ENCODE measurements at places on chromosomes 12 and 14. TPM values are rescaled to one million over a fixed set of nuclear protein-coding genes. Genes with fewer than 3 reads are reported as not detected.

- DNase-seq, result no peak
Measured at GRCh38 chr14:99418242-99418641, 62.4 kb downstream of the SETD3 start.

- no peak for DNase-seq
Measured at GRCh38 chr12:99284161-99284560, 363.4 kb upstream of the GARIN6 start.

GRCh38 chr12:123160801-123161487 lies 10.1 kb upstream of the PITPNM2 start:
- DNase-seq, result no peak

- DNase-seq, result peak; percentile 28
Measured at GRCh38 chr14:93160353-93160801, 24.3 kb downstream of the MOAP1 start.

DNA sequence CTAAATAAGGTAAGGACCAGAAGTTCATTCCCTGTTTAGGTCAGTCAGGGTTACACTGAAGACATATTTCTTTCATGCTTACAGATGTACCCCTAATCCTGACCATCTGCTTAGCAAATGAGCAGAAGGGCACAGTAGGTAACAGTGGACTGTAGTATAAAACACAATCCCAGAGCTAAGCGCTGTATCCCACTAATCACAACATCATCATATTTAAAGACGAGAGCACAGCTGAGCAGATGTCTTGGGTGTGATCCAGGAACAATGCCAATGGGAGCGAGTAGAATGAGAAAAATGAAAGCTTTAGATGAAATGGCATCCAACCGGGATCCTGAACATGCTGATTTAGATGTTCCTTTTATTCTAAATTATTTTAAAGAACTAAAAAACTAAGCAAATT lies 213.4 kb downstream of the CCER1 start:
- DNase-seq, result no peak

DNA sequence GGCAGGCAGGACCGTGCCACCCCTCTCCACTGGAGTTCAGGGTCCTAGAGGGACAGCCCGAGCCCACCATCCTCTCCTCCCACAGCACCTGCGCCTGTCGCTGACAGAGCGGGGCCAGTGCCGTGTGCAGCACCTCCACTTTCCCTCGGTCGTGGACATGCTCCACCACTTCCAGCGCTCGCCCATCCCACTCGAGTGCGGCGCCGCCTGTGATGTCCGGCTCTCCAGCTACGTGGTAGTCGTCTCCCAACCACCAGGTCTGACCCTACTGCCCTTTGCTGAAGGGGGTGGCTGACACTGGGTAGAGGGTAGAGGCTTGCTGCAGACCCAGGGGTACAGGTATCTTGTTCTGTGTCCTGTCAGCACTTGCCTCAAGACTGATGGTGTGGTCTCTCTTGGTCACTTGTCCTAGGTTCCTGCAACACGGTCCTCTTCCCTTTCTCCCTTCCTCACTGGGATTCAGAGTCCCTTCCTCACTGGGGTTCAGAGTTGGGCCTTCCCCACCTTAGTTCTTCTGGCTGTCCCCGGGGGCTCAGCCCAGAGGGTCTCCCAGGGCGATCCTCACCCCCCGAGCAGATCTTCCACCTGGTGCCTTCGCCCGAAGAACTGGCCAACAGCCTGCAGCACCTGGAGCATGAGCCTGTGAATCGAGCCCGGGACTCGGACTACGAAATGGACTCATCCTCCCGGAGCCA lies 42.0 kb downstream of the SH2B3 start:
- DNase-seq, result peak; percentile 14

DNA sequence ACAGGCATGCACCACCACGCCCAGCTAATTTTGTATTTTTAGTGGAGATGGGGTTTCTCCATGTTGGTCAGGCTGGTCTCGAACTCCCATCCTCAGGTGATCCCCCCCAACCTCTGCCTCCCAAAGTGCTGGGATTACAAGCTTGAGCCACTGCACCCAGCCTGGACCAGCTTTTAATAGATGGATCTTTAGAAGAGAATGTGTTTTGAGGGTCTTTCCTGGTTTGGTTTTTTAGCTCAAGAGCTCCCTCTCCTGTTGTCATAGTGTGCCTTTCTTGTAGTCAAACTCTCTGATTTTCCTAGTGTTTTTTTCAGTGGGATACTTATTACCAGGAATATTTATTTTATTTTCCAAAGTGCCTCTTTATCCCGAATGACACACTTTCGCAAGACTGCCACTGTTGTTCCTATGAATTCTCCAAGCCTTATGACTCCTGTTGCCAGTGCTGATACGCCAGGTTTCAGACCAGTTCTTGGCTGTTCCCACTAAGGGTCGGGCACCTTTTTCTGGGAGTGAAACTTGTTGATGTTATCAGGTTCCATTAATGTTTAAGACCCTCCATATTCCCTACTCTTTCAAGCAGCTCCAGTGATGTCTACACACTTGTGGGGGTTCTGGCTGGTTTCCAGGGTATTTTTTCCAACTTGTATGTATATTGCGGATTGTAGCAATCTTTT lies 31.5 kb upstream of the LIMA1 start:
- DNase-seq, result no peak

GRCh38 chr12:110865521-110865920 lies 18.7 kb downstream of the CCDC63 start:
- no peak for DNase-seq

GRCh38 chr12:119409043-119409442 lies 74.5 kb downstream of the CCDC60 start:
- DNase-seq, result no peak

GRCh38 chr14:90721619-90722305 lies 94.5 kb downstream of the TTC7B start:
- DNase-seq, result no peak

DNA sequence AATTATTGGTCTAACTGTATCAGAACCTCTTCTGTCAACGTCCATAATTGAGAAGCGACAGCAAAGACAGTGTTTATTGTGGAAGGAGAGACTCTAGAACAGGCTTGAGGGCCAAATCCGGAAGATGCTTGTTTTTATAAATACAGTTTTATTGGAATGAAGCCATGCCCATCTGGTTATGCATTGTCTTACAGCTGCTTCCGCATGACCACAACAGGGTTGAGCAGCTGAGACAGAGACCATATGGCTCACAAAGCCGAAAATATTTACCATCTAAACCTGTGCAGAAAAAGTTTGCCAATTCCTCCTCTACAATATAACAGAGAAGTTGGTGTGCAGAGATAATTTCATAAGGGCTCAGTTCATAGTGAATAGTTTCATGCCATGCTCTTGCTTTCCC lies 24.5 kb downstream of the PRKAB1 start:
- DNase-seq, result no peak

- no peak for DNase-seq
Measured at GRCh38 chr14:73358187-73358586, 100.2 kb downstream of the NUMB start.

DNA sequence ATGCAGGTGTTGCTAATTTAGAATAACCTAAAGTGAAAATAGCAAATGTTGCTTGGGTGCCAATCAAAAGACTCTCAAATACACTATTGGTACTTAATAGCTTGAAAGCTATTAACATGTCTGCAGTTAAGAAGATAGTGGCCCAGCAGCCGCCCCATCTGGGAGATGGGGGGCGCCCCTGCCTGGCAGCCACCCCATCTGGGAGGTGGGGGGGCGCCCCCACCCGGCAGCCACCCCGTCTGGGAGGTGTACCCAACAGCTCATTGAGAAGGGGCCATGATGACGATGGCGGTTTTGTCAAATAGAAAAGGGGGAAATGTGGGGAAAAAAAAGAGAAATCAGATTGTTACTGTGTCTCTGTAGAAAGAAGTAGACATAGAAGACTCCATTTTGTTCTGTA lies 923.1 kb upstream of the MDGA2 start:
- no peak for DNase-seq

- DNase-seq, result no peak
Measured at GRCh38 chr14:58565832-58566231, 71.9 kb upstream of the DACT1 start.

DNA sequence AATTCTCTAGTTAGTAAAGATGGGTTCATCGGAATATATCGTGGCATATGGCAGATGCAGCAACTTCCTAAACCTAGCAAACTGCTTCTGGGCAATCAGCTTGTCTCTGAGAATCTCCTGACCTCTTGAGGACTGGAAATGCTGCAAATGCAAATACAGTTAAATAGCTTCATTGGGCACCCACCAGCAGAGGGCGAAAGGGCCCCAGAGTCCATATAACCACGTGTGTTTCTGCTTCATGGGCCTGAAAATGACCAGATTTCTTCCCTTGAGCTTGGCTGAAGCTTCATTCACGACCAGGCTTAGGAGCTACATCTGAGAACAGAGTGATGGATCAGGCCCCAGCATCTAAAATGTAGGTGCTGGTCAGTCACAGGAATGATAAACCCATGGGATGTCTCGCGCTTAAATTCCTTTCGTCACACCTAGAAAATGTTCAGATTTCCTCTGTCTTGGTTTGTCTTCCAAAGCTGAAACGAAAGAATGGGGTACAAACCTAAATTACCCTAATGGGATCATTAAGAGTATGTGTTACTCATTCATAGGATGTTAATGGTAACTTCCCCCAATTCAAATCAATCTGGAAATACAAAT lies 1482.5 kb upstream of the TMEM132C start:
- DNase-seq, result peak; percentile 38

DNA sequence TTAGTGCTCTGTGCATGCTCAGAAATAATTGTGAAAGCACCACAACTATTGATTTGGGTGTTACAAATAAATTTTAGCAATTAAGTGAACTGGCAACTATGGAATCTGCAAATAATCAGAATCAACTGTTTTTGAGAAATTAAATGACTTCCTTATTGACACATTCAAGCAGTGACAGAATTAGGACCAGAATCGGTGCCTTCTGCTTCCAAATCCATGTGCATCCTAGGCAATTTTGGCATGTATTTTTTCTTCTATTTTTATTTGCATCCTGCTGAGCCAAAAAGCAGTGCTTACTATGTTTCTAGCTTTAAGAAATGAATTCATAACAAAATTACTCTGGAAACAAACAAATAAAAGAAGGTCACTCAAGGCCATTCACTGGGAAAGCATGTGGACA lies 408.2 kb downstream of the GXYLT1 start:
- no peak for DNase-seq

GRCh38 chr14:71060825-71061455 lies 153.7 kb downstream of the PCNX1 start:
- no peak for DNase-seq

- peak; percentile 61 for DNase-seq
Measured at GRCh38 chr14:24692382-24693352, 58.7 kb upstream of the GZMB start.

DNA sequence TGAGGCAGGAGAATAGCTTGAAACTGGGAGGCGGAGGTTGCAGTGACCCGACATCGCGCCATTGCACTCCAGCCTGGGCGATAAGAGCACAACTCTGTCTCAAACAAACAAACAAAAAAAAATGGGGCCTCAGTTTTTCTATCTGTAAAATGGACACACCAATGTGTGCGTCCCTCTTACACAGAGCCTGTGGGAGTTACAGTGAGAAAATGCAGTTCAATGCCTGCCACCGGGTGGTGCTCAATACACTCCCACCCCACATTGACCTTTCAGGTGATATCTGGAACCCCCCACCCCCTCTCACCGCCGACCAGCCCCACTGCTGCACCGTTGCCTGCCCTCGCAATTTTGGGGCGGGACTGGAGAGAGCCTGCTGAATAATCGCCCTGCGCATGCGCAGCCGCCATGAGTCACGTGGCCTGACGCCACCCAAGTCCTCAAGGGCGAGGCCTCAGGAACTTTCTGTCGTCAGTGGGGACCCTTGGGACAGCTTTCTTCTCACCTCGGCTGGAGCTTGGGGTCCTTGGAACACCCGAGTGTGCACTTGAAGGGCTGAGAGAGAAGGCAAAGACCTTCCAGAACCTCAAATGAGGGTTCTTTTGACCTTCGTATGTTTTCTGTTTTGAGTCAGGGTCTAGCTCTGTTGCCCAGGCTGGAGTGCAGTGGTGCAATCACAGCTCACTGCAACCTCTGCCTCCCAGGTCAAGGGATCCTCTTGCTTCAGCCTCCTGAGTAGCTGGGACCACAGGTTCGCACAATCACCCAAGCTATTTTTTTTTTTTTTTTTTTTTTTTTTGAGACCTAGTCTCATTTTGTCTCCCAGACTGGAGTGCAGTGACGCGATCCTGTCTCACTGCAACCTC lies 14.6 kb upstream of the CABP1 start:
- no peak for DNase-seq

GRCh38 chr14:84610086-84610485 lies 919.9 kb upstream of the FLRT2 start:
- no peak for DNase-seq

GRCh38 chr12:116136340-116136739 lies 141.2 kb downstream of the MED13L start:
- no peak for DNase-seq

DNA sequence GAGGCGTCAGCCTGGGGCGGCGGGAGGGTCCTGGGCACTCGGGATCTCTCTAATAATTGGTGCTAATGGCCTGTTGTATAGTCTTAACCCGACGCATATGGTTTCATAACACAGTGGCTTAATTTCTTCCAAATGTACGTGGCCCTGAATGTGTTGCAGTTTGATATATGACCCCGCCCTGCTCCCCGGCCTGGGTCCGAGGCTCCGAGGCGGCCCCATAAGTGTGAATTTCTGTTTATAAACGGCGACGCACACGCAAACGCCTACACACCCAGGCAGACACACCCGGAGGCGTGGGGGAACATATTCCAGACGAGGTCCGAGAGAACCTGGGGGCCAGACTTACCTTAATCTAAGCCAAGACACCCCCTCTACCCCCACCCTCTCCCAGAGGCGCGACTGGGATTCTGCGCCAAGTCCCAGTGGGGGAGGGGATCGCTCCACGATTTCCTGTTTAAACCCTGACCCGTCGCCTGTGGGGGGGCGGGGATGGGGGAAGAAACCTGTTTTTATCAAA lies 9.7 kb upstream of the HOXC6 start:
- no peak for DNase-seq

GRCh38 chr12:40011775-40012129 lies 94.1 kb downstream of the SLC2A13 start:
- DNase-seq, result no peak

GRCh38 chr14:76917745-76918255 lies 91.6 kb downstream of the LRRC74A start:
- DNase-seq, result no peak

GRCh38 chr14:22808388-22809209 lies 6.6 kb downstream of the SLC7A7 start:
- no peak for DNase-seq

- no peak for DNase-seq
Measured at GRCh38 chr12:101931498-101932326, 54.3 kb downstream of the DRAM1 start.

GRCh38 chr14:51776102-51776894 lies 84.1 kb upstream of the GNG2 start:
- peak; percentile 32 for DNase-seq

- no peak for DNase-seq
Measured at GRCh38 chr12:43306066-43306465, 245.9 kb downstream of the ADAMTS20 start.

GRCh38 chr14:103002578-103003350 lies 54.6 kb downstream of the CDC42BPB start:
- no peak for DNase-seq

Gene SLC17A8
- not detected for total RNA-seq

Gene TAS2R14
- total RNA-seq, result 1.2 TPM

Gene ART4
- total RNA-seq, result not detected

Gene P2RX7
- total RNA-seq, result 49.1 TPM

Gene TDRD9
- total RNA-seq, result 0.08 TPM

Gene DTX1
- not detected for total RNA-seq

Gene TMEM19
- 15.5 TPM for total RNA-seq

Gene RHOF
- 157 TPM for total RNA-seq

Gene ZDHHC22
- not detected for total RNA-seq
